CD8-positive, alpha-beta memory T cell (primary cell): ENCODE measurements at places on chromosomes 4 and X. TPM values are rescaled to one million over a fixed set of nuclear protein-coding genes. Genes with fewer than 3 reads are reported as not detected.

GRCh38 chr4:6450709-6451108, 21.7 kb downstream of the PPP2R2C start:
- H3K27ac ChIP-seq = no peak overlapping the region
- no peak overlapping the region for H3K4me3 ChIP-seq
- no peaks in the 10 kb centered on the region for H3K4me1 ChIP-seq
- DNase-seq = no peak

DNA sequence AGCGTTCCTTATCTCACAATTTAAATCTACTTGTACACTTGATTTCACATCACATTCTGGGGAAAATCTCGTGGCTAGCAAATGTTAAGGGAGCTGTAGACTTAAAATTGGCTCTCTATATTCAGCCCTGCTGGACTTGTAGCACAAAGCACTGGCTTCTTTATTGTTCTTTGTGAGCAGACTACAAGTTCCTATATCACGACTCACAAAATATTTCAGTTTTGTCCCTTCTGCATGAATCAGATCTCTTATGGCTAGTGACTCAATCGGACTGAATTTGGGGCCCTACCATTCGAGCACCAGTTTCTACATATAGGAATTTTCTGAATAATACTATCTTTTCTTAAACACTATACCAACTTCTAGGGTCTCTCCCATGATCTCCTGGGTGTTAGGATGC, 390.1 kb downstream of the ADAM29 start:
- H3K27ac ChIP-seq = no peak overlapping the region
- no peaks in the 10 kb centered on the region for H3K4me1 ChIP-seq
- no peak for DNase-seq

- no peak for DNase-seq
- H3K27me3 ChIP-seq = no peaks in the 10 kb centered on the region
- no peaks in the 10 kb centered on the region for H3K4me1 ChIP-seq
- H3K4me3 ChIP-seq = no peak overlapping the region
- H3K27ac ChIP-seq = no peak overlapping the region
Observed at GRCh38 chr4:3809451-3810110, 43.4 kb downstream of the ADRA2C start.

DNA sequence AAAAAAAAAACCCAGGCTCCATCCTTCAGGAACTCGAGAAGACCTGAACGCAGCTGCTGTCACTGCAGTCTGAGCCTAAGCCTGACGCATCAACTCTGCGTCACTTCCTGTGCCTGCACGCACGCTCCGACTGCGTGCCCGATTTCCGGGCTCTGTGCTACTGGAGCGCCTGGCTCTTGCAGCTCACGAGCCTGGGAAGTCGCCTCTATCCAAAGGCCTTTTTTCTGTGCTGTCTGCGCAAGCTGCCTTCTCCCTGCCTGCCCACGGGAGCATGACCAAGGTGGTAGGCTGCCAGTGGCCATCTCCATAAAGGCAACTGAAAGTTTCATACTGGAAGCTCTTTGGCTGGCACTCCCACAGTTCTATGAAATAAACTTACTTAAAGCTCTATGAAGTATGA, 9.9 kb upstream of the GASK1B start:
- H3K27me3 ChIP-seq = no peaks in the 10 kb centered on the region
- no peak overlapping the region for H3K27ac ChIP-seq
- H3K4me1 ChIP-seq = no peaks in the 10 kb centered on the region
- no peak for DNase-seq

GRCh38 chr4:6464842-6465588, 7.4 kb downstream of the PPP2R2C start:
- no peak for DNase-seq
- H3K4me3 ChIP-seq = no peak overlapping the region
- H3K36me3 ChIP-seq = no peaks in the 10 kb centered on the region
- H3K27me3 ChIP-seq = peaks cover 11% of the 10 kb centered on the region
- H3K27ac ChIP-seq = no peak overlapping the region
- H3K4me1 ChIP-seq = no peaks in the 10 kb centered on the region

DNA sequence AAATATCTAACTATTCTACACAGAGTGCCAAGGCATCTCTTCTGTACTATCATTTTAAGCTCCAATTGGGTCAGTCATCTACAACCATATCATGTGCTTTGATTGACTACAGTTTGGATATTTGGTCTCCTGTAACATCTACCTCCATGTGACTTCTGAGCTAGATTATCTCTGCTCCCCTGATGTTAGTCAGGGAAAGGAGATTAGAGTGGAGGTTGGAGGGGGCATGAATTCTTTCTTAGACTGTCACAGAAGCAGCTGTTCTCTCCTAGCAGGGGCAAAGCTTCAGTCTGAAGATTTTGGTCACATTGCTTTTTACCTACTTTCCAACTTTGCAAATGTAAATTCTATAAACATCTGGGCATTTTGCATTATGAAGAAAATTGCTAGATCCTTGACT, 62.6 kb upstream of the C4orf54 start:
- no peaks in the 10 kb centered on the region for H3K4me1 ChIP-seq
- no peak overlapping the region for H3K4me3 ChIP-seq
- H3K36me3 ChIP-seq = no peaks in the 10 kb centered on the region
- H3K27me3 ChIP-seq = no peaks in the 10 kb centered on the region
- no peak overlapping the region for H3K27ac ChIP-seq
- DNase-seq = no peak

DNA sequence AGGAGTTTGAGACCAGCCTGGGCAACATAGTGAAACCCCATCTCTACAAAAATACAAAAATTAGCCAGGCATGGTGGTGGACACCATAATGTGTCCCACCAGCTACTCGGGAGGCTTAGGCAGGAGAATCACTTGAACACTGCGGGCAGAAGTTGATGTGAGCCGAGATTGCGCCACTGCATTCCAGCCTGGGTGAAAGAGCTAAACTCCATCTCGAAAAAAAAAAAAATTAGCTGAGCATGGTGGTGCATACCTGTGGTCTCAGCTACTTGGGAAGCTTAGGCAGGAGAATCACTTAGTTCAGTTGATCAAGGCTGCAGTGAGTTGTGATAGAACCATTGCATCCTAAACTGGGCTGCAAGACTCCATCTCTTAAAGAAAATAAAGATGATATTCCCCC, 91.2 kb downstream of the PLS3 start:
- no peak overlapping the region for H3K4me3 ChIP-seq
- no peak overlapping the region for H3K27ac ChIP-seq
- no peaks in the 10 kb centered on the region for H3K27me3 ChIP-seq

- H3K27me3 ChIP-seq = no peaks in the 10 kb centered on the region
- H3K4me1 ChIP-seq = no peaks in the 10 kb centered on the region
- DNase-seq = no peak
Observed at GRCh38 chr4:113437129-113437528, 324.4 kb downstream of the CAMK2D start.

- no peak overlapping the region for H3K27ac ChIP-seq
- no peak for DNase-seq
- H3K4me3 ChIP-seq = no peak overlapping the region
- H3K36me3 ChIP-seq = peaks cover 40% of the 10 kb centered on the region
- no peaks in the 10 kb centered on the region for H3K27me3 ChIP-seq
Observed at GRCh38 chr4:8457646-8458252, 17.2 kb downstream of the TRMT44 start.

DNA sequence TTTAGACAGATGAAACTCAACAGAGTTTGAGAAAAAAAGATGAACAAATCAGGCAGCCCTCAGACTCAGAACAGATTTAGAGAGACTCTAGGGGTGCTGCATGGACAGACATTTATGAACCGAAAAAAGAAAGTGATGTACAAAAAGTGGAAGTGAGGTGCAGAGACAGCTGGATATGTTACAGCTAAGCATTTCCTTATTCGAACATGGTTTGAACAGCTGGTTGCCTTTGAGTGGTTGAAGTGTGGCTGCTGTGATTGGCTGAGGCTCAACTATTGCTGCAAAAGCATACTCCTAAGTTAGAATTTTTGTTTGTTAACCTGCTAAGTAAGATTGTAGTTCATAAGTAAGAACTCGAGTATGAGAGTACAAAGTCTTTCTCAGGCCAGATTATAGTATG, 331.5 kb upstream of the PABPC4L start:
- no peak for DNase-seq
- H3K36me3 ChIP-seq = no peaks in the 10 kb centered on the region
- H3K27ac ChIP-seq = no peak overlapping the region
- no peaks in the 10 kb centered on the region for H3K4me1 ChIP-seq
- H3K27me3 ChIP-seq = no peaks in the 10 kb centered on the region
- no peak overlapping the region for H3K4me3 ChIP-seq

- DNase-seq = no peak
- H3K4me3 ChIP-seq = no peak overlapping the region
- no peaks in the 10 kb centered on the region for H3K4me1 ChIP-seq
- H3K27ac ChIP-seq = no peak overlapping the region
Observed at GRCh38 chrX:107565931-107566603, 62.2 kb upstream of the PRPS1 start.

DNA sequence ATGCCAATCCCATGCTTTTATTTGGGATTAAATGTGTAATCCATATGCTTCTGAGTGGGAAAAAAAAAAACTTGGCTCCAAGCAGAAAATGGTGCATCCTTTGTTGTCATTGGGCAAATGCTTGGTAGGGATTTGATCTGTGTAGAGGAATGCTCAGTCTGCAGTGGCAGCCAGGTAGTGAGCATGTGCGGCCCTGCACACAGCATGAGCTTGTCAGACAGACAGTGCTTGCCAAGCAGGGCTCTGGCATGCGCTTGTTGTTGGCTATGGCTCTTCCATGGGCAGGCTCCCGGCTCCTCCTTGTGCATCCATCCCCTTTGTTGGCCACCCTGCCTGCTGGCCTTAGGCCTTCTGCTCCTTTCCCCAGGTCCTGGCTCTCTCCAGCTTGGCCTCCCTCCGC, 130.3 kb downstream of the GPR143 start:
- H3K4me3 ChIP-seq = no peak overlapping the region
- DNase-seq = no peak
- no peak overlapping the region for H3K27ac ChIP-seq
- no peaks in the 10 kb centered on the region for H3K36me3 ChIP-seq
- H3K27me3 ChIP-seq = no peaks in the 10 kb centered on the region

DNA sequence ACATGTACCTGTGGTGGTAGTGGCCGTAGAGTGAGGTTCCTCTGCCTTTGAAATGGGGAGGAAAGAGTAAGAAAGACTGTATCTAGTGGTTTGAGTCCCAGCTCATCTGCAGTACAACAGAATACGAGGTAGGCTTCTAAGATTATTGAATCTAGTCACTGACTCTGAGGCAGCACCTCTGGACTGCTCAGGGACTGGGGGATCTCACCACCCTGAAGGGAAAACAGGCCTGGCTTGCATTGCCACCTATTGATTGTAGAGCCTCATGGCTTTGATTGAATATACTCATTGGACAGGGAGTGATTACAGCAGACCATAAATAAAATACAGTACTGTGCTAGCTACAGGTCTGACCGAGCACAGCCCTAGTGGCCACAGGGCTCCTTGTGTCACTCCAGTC, 50.5 kb downstream of the GPR174 start:
- H3K27me3 ChIP-seq = no peaks in the 10 kb centered on the region
- DNase-seq = no peak
- no peaks in the 10 kb centered on the region for H3K4me1 ChIP-seq
- H3K36me3 ChIP-seq = no peaks in the 10 kb centered on the region

GRCh38 chr4:80610199-80610598, 274.7 kb downstream of the CFAP299 start:
- no peaks in the 10 kb centered on the region for H3K36me3 ChIP-seq
- H3K4me3 ChIP-seq = no peak overlapping the region
- H3K4me1 ChIP-seq = no peaks in the 10 kb centered on the region
- no peak for DNase-seq
- H3K27me3 ChIP-seq = no peaks in the 10 kb centered on the region

DNA sequence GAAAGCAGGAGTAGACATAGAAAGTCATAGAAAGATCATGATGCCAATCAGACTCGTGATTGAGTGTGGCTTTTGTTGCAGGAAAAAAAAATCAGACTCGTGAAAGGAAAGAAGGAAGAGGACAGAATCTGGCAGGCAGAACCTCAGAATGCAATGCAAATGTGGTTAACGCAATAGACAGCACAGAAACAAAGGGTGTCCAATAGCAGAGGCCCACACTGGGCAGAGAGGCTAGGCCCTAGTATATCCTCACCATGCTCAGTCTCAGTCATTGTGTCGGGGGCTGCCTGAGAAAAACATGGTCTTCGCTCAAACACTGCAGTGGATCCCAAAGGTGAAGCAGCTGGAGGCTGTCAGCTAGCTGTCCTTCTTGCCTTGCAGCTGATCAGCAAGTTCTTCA, 102.8 kb upstream of the MAOA start:
- H3K27ac ChIP-seq = no peak overlapping the region
- H3K36me3 ChIP-seq = no peaks in the 10 kb centered on the region
- no peaks in the 10 kb centered on the region for H3K27me3 ChIP-seq
- H3K4me1 ChIP-seq = no peaks in the 10 kb centered on the region

DNA sequence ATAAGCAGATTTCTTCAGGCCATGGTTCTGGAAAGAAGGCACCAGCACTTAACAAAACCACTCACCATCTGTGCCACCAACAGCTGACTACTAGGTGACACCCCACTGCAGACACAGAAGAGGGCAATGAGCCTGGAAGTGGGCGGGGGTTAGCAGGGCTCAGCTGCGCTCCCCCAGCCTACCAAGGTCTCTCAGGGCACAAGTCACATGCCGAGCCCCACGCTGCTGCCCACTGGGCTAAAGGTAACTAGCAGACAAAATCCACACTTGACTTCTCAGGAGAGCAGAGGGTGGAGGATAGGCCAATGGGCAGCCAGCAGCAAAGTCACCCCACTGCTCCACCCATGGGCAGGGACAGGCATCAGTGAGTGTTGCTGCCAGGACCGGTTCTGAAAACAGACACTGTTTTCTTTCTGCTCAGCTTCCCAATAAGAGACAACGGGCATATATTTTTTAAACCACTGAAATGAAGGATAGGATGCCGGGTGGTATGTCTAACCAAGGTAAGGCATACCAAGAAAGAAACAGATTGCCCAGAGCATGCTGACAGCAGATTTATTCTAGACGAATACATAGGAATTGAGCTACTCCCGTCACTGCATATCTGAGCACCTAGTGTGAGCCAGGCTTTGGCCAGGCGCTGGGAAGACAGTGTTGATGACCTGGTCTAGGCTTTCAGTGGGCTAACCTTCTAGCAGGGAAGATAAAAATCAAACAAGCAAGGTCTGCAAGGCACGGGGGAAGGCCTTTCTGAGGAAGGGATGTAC, 20.1 kb downstream of the ACSL1 start:
- H3K4me3 ChIP-seq = no peak overlapping the region
- no peaks in the 10 kb centered on the region for H3K27me3 ChIP-seq
- H3K27ac ChIP-seq = no peak overlapping the region
- DNase-seq = no peak

- DNase-seq = no peak
- no peak overlapping the region for H3K4me3 ChIP-seq
- no peaks in the 10 kb centered on the region for H3K27me3 ChIP-seq
- H3K36me3 ChIP-seq = no peaks in the 10 kb centered on the region
- H3K27ac ChIP-seq = no peak overlapping the region
- H3K4me1 ChIP-seq = no peaks in the 10 kb centered on the region
Observed at GRCh38 chrX:136076942-136077341, 70.4 kb upstream of the FHL1 start.

STBD1 gene
- total RNA-seq = not detected

MAGEE1 gene
- total RNA-seq = 3.9 TPM

PCDH19 gene
- total RNA-seq = not detected
